Activated CD8-positive, alpha-beta T cell treated with anti-CD3 and anti-CD28 coated beads for 36 hours (primary cell): ENCODE measurements at places on chromosomes 5 and 9. TPM values are rescaled to one million over a fixed set of nuclear protein-coding genes. Genes with fewer than 3 reads are reported as not detected.

DNA sequence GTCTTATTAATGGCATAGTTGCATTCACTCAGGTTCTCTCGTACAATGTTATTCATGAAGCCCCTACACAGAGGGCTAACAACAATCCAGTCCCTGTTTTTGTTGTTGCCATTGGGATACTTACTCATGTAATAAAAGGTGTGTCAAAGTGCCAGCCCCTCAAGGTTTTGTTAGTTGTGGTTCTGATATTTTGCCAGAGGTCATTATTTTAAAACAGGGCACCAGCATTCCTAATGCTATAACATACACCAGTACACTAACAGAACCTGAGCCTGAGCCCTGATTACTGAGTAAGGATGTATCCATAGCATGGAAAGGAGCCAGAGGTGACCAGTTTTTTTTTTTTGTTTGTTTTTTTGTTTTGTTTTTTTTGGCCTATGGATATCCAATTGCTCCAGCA, 50.2 kb downstream of the SMC2 start:
- H3K4me1 ChIP-seq: no peaks in the 10 kb centered on the region
- no peak for DNase-seq
- H3K36me3 ChIP-seq: peaks cover 19% of the 10 kb centered on the region
- H3K27me3 ChIP-seq: no peaks in the 10 kb centered on the region
- H3K27ac ChIP-seq: no peak overlapping the region

- no peak for DNase-seq
- no peaks in the 10 kb centered on the region for H3K36me3 ChIP-seq
- no peaks in the 10 kb centered on the region for H3K4me1 ChIP-seq
Observed at GRCh38 chr5:82601077-82601476, 322.9 kb upstream of the RPS23 start.

- no peaks in the 10 kb centered on the region for H3K36me3 ChIP-seq
- no peaks in the 10 kb centered on the region for H3K27me3 ChIP-seq
- no peak overlapping the region for H3K4me3 ChIP-seq
- no peak for DNase-seq
Observed at GRCh38 chr5:170486371-170486770, 17.4 kb upstream of the KCNIP1 start.

CTNND2 gene
- total RNA-seq: not detected

NOXA1 gene
- 0.72 TPM for total RNA-seq
